Panc1 (cell line): ENCODE measurements at places on chromosomes 13 and 19.

- no peak for DNase-seq
Observed at GRCh38 chr13:77048681-77049080, 21.7 kb upstream of the FBXL3 start.

- no peak for DNase-seq
Observed at GRCh38 chr19:7539827-7540425, 4.4 kb downstream of the PNPLA6 start.

GRCh38 chr19:19420570-19421298 lies 15.3 kb downstream of the GATAD2A start:
- DNase-seq: no peak

DNA sequence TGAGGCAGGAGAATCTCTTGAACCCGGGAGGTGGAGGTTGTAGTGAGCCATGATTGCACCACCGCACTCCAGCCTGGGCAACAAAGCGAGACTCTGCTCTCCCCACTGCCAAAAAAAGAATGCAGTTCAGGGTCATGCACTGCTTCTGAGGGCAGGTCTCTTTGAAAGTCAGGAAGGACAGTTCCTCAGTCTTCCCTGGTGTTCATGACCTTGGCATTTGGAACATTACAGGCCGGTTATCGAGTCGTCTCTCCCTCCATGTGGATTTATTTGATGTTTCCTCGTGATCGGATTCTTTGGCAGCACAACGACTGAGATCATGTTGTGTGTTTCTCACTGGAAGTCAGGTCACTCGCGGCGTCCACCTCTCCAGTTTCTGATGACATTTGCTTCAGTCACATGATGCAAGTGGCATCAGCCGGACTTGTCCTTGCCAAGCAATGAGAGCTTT lies 17.2 kb downstream of the FGF21 start:
- no peak for DNase-seq

DNA sequence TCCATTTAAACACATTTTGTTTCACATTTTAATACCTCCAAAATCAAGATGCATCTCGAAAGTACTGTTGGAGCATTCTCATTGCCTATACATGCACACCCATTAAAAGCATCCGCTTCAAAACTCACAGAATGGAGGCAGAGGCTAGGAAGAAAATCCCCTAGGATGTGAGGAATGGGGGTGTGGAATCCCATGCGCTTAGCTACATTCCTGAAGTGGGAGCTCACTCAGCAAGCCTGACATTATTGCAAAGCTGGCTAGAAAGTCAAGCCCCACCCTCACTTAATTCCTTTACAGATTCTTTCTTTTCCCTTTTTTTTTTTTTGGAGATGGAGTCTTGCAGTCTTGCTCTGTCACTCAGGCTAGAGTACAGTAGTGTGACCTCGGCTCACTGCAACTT lies 4.6 kb upstream of the FAM32A start:
- DNase-seq: no peak

- no peak for DNase-seq
Observed at GRCh38 chr13:99393791-99394735, 86.9 kb upstream of the GPR183 start.

- DNase-seq: no peak
Observed at GRCh38 chr19:40381321-40381720, 8.7 kb downstream of the HIPK4 start.

DNA sequence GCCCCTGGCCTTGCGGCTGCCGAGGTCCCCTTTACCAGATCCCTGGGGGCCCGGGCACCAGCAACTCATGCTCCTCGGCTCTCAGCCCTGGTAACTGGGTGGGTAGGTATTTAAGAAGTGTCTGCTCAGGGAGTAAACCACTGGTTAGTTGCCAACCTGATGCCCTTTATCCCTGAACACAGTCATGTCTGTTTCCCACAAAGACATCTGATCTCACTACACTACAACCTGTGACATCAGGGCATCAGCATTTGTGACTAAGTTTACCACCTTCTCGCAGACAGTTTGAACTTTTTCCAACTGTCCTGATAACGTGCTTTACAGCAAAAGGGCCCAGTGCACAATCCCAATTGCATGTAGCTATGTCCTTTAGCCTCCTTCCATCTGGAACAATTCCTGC lies 22.0 kb downstream of the GGACT start:
- DNase-seq: no peak

- DNase-seq: no peak
Observed at GRCh38 chr19:47100290-47100689, 13.3 kb downstream of the ZC3H4 start.

GRCh38 chr19:1266916-1267476 lies 2.1 kb upstream of the CIRBP start:
- DNase-seq: no peak

GRCh38 chr13:100521851-100522617 lies 66.6 kb downstream of the GGACT start:
- no peak for DNase-seq

DNA sequence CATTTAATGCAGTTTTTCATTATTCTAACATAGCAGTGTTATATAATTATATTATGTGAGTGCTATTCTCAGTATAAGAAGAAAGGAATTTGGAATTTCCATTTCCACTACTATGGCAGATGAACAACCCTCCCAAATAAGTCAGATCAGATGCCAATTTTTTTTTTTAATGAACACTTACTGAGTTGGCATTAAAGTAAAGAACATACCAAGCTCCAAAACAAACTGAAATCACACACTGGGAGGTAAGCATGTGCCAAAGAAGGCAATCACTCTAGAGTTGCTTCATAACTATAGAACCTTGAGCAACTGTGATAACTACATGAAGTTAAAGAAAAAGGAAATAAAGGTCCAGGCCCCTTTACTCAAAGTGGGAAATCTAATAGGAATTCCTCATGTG lies 90.3 kb downstream of the RNF17 start:
- no peak for DNase-seq
